ENCODE measurements at places on chromosomes 13 and 19.

GRCh38 chr13:95251641-95252040 is 49.6 kb downstream of the ABCC4 start:
- DNase-seq = no peak

DNA sequence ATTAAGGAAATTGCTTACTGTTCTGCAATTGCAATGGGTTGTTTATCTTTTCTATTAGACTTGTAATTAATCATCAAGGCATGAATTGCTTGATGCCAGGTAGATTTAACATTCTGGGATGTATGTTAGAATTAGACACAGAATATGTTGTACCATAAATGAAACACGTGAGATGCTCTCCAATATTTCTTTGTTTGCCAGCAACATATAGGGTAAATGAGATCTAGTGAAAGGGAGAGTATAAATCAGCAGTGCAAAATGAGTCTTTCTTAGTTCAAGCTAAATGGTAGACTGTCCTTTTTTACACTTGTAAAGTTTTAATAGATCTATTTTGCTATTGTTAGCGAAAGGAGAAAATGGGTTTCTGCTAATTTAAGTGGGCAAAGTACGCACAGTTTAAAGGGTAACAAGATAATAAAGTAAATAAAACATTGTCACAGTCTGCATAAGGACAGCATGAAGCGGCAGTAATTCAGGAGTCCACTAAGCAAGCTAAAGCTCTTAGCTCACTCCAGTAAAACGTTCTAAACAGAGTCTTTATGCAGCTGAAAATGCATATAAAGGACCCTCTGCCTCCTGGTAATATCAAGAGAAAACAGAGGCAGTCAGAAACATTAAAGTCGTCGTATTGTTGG is 1137.1 kb downstream of the OLFM4 start:
- DNase-seq = no peak

GRCh38 chr13:80787604-80788003 is 446.7 kb upstream of the SPRY2 start:
- no peak for DNase-seq

GRCh38 chr13:80134346-80134745 is 206.6 kb downstream of the SPRY2 start:
- no peak for DNase-seq

DNA sequence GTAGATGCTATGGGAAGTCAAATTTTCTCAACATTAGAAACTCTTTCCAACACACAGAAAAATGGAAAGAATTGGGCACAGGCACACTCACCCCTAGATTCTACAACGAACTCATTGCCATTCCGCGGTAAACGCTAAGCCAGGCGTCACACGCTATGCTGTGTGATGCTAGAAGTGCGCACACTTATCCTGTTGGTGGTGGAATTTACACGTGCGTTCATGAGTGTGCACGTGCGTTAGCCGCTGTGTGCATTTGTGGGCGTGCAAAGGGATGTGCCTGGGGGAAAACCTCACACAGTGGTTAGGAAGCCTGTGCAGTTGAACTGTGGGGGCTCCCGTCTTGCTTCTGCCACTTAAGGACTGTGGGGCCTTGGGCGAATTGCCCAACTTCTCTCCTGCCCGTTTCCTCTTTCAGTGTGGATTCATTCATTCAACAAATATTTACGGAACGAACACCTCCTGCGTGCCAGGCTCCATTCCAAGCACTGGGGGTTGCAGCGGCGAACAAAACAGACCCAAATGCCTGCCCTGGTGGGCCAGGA is 7.7 kb downstream of the NFILZ start:
- no peak for DNase-seq

DNA sequence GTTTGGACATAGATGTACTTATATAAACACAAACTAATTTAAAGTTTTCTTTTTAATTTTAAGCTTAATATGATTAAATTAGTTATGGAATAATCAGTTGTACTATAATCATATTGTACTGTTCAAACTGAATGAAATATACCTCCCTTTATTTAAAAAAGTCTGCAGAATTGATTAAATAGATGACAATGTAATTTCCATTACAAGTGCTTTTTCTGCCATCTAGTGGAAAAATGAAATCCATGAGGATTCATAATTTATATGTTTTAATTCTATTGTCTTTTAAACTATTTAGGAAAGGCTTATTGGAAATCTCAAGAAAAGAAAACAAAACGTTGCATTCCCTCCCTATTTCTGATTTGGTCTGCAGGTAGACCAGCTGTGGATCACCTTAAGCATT is 30.9 kb downstream of the MZT1 start:
- DNase-seq = no peak

DNA sequence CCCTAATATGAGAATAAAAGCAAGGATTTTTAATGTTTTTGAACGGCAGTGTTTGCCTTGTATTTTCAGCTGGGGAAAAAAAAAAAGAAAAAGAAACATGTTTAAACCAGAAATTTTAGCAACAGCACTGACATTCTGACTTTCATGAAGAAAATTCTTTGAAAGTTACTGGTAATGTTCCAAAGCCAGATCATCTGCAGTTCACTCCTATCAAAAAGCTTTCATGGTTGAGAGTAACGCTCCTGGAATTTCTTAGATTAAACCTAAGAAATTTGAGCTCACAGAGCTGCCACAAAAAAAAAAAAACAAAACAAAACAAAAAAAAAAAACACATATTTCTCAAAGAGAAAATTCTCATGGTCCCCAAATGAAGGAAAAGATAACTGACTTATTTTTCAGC is 1106.7 kb downstream of the EFNB2 start:
- no peak for DNase-seq
